Urothelium cell line (cell line): ENCODE measurements at places on chromosomes 16 and 17.
A peak's percentile ranks its signal among the peaks of the same experiment; 100 is the strongest.

DNA sequence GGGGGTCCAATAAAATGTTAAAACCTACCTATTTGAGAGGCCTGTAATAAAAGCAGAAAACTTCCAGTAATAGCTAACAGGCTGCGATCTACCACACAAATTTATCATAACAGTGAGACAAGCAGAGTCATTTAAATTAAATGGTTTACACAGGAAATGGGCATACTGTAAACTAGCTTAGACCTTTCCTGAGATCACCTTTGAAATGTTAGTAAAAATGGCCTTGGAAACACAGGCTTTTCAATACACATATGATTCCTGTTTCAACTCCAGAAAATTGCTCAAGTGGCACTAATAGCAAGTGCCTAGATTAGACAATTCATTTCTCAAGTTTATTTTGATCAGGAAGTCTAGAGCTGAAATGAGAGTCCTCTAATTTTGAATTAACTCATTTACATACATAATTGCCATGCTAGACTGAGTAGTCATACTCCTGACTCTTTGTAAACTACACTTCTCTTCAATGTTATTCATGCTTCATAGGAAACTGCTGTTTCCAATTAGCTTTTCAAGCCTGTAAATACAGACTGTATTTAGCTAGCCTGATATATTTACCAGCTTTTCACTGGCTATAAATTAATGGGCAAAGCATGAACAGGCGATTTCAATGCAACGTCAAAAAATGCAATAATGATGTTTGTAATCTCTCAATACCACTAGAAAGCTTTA, 43.3 kb downstream of the PARN start:
- no peak for DNase-seq

DNA sequence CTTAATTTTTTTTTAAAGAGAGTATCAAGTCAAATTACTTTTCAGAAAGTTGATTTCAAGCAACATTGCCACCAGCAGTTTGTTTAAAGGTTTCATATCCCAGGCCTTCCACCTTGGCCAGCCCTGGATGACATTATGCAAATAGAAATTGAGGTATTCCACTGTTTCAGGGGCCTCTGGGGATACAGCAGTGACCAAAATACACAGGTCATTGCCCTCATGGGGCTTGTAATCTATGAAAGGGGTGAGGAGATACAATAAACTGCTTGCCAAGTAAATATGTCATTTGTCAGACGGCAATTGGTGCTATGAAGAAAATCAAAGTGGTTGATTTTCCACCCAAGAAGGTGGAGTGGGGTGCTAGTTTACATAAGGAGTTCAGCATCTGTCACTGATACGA, 37.8 kb upstream of the TMC5 start:
- DNase-seq: no peak

DNA sequence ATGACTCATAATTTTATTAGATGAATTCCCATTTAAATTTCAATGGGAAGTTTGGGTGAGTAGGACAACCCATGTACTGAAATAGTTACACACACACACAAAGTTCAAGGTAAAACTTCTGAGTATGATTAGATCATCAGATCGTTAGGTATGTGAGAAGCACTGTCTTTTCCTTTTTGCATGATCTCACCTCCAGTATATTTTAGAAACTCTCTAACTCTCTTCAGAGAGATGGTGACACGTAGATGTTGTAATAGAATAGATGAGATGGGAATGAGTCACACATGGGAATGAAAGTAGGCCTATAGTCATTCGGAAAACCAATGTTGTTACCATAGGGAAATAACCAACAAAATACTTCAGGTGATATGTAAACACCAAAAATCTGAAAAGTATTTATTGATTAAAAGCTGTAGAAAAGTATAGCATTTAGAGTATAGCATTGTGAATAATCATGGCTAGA, 22.2 kb downstream of the KRT23 start:
- peak; percentile 75 for DNase-seq

GRCh38 chr17:44763170-44763569, 4.4 kb downstream of the ADAM11 start:
- no peak for DNase-seq

- DNase-seq: no peak
Measured at GRCh38 chr17:75084039-75084660, 3.6 kb upstream of the SLC16A5 start.

- DNase-seq: no peak
Measured at GRCh38 chr16:3047387-3047720, 993 bp downstream of the MMP25 start.

GRCh38 chr17:49247944-49248343, 17.4 kb upstream of the PHOSPHO1 start:
- no peak for DNase-seq

DNA sequence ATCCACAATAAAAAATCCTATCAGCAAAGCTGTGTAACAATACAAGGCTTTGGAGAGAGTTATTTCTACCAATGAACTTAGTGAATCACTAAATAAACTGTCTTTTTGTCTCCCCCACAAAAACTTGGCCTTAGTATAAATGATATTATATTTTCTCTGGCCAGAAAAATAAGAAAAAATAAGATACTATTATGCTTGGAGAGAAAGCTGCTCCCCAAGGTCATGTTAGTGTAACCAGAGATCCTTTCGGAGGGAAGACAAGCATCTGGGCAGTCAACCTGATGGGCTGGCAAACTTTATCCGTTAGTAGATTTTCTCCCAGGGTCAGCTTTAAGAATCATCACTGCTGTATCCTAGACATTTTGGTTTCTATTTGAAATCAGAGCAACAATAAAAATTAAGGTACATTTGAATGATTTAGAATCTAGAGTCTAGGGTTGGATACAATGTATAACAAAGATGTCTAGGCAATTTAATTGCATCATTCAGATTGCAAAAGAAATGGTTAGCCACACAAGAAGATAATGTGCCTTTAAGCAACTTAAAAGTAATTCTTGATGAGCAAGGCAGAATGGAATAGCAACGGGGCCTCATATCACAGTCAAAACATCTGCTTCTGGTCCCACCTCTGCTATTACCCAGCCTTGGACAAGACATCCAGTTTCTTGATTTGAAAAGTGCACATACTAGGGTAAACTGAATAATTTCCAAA, 280.4 kb downstream of the SLC39A11 start:
- DNase-seq: no peak

DNA sequence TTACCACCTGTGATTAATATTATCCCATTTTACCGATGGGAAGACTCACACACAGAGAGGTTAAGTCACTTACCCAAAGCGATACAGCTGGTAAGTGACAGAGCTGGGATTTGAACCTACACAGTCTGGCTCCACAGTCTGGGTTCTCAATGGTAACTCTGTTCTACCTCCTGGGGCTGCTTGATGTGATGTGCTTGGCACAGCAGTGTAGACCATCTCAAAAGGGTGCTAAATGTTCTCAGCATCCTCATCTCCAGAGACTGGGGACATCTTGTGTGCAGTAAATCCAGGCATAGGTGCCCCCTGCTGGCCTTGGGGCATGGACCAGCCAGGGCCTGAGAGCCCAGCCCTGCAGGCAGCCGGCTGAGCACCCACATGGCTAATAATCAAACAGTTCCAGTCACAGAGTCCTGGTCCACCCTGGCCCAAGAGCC, 15.4 kb upstream of the KATNB1 start:
- peak; percentile 50 for DNase-seq

GRCh38 chr17:76581515-76581914, 4.1 kb downstream of the ST6GALNAC2 start:
- DNase-seq: no peak

DNA sequence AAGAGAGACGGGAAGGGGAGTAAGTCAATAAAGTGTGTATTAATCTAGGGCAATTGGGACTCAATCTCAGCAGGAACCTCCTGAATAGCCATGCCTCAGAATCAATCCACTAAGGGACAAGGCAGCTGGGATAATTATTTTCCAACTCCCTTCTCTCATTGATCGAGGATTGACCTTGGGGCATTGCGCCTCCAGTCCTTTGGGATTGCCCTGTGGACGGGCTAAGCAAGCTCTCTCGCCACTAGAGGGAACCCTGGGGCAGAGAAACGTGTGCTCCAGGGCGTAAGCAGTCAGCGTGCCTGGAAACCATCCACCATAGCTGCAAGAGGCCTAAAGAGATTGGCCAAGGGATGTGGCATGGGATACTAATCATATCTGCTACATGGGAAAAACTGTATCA, 53.9 kb upstream of the ERCC4 start:
- peak; percentile 66 for DNase-seq

- no peak for DNase-seq
Measured at GRCh38 chr17:79280866-79281572, 206.4 kb downstream of the ENGASE start.

GRCh38 chr17:14125518-14126137, 56.3 kb downstream of the COX10 start:
- no peak for DNase-seq
